ENCODE measurements at places on chromosomes 5 and 9. TPM values are rescaled to one million over a fixed set of nuclear protein-coding genes. Genes with fewer than 3 reads are reported as not detected.

Gene CARD6
- total RNA-seq, result 19.5 TPM

- H3K27ac ChIP-seq, result no peak overlapping the region
- H3K27me3 ChIP-seq, result peaks cover 80% of the 10 kb centered on the region
- peaks cover 12% of the 10 kb centered on the region for H3K4me1 ChIP-seq
- DNase-seq, result no peak
- H3K4me3 ChIP-seq, result peak overlapping the region; percentile 58
Measured at GRCh38 chr5:77972469-77973252, 196.5 kb upstream of the TBCA start.

Gene SPINK1
- total RNA-seq, result not detected

- peaks cover 8% of the 10 kb centered on the region for H3K27me3 ChIP-seq
- no peak for DNase-seq
- H3K36me3 ChIP-seq, result no peaks in the 10 kb centered on the region
- H3K4me1 ChIP-seq, result no peaks in the 10 kb centered on the region
Measured at GRCh38 chr5:171580502-171581265, 161.2 kb downstream of the FGF18 start.

Gene IL31RA
- not detected for total RNA-seq

Gene KIF20A
- total RNA-seq, result 7.2 TPM

DNA sequence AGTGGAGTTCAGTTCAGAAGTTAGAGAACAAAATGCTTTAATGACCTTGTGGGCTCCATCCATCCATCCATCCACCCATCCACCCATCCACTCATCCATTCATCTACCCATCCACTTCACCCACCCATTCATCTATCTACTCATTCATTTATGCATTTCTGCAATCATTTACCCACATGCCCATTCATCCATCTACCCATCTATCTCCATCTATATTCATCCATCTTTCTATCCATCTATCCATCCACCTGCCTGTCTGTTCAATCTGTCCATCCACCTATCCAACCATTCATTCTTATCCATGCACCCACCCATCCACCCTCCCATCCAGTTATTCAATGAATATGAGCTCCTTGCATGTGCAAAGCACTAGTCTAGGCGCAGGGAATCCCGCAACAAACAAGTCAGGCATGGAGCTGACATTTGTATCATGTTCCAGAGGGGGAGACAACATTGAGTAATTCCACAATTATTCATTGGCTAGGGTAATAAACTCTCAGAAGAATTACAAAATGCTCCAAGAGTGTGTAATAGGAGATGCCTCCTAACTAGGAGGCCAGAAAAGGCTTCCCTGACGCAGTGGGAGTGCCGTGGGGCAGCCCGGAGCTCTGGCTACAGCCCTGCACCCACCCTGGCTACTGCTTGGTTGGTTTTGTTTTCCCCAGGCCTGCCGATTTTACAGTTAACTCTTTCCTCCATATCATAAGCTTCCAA, 211.2 kb downstream of the NXNL2 start:
- H3K4me1 ChIP-seq, result peaks cover 49% of the 10 kb centered on the region
- peak overlapping the region; percentile 5 for H3K4me3 ChIP-seq
- no peaks in the 10 kb centered on the region for H3K27me3 ChIP-seq
- no peaks in the 10 kb centered on the region for H3K36me3 ChIP-seq

DNA sequence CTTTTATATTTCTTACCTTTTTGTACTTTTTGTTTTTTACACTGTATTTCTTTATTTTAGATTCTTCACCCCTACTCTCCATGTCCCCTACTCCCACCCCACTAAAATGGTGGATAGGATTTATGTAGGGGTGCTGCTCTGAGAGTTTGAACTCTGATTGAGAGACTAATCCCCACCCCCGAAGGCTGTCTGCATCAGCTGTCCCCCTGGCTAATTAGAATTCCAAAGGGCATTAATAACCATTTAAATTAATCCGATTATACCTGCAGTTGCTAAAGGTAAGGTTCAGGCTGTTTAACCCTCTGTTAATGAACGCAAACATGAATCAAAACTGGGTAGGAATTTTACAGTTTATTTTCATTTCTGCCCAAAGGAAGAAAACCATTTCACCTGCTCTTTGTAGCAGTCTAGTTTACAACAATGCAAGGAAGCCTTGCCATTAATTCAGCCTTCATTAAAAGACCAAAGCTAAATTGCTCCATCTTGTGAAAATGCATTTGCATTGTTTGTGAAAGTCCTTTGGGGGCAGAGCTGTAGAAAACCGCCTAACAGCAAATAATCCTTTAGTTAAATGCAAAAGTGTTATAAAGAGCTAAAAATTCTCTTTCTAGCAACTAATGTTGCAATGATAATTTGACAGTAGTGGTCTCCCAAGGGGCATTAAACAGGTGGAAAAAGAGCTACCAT, 71.2 kb downstream of the ZCCHC7 start:
- H3K4me3 ChIP-seq, result no peak overlapping the region
- H3K27ac ChIP-seq, result no peak overlapping the region
- peaks cover 4% of the 10 kb centered on the region for H3K36me3 ChIP-seq
- H3K4me1 ChIP-seq, result peaks cover 10% of the 10 kb centered on the region
- H3K27me3 ChIP-seq, result no peaks in the 10 kb centered on the region

GRCh38 chr9:23771746-23772384, 54.2 kb downstream of the ELAVL2 start:
- H3K4me3 ChIP-seq, result no peak overlapping the region
- no peaks in the 10 kb centered on the region for H3K27me3 ChIP-seq
- no peaks in the 10 kb centered on the region for H3K36me3 ChIP-seq
- H3K27ac ChIP-seq, result no peak overlapping the region

Gene BSPRY
- total RNA-seq, result not detected

Gene CD180
- total RNA-seq, result not detected

Gene RNF180
- 12.7 TPM for total RNA-seq
